Kidney glomerular epithelial cell (primary cell): ENCODE measurements at places on chromosomes 13 and 19.

GRCh38 chr19:55442372-55442961 lies 633 bp downstream of the SHISA7 start:
- DNase-seq = no peak

- DNase-seq = peak; percentile 52
Observed at GRCh38 chr19:18594096-18594823, 5.7 kb downstream of the REX1BD start.

DNA sequence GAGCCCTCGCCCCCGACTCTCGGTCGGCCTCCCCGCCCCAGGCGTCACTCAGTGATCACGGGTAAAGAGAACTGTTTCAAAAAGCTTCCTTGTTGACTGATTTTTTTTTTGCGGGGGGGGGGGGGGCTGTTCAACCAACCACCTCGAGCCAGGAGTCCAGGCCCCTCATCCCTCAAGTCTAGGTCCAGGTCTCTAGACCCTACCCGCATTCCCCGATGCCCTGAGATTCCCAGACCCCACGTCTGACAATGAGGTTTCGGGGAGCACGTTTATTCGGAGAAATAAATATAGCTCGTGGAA lies 4.3 kb downstream of the HRC start:
- DNase-seq = no peak

GRCh38 chr13:61294467-61295191 lies 121.0 kb downstream of the PCDH20 start:
- DNase-seq = peak; percentile 88

GRCh38 chr19:52200044-52200443 lies 10.2 kb downstream of the PPP2R1A start:
- DNase-seq = peak; percentile 50

GRCh38 chr19:32719611-32720059 lies at the start of gene TDRD12:
Gene TDRD12 (plus strand): TSS chr19:32719767. CDS start chr19:32720073, 306 bp downstream.
- DNase-seq = no peak
